Muscle of leg (tissue), 16 donors: ENCODE measurements at places on chromosomes 7 and 10.
A peak's percentile ranks its signal among the peaks of the same experiment; 100 is the strongest.

DNA sequence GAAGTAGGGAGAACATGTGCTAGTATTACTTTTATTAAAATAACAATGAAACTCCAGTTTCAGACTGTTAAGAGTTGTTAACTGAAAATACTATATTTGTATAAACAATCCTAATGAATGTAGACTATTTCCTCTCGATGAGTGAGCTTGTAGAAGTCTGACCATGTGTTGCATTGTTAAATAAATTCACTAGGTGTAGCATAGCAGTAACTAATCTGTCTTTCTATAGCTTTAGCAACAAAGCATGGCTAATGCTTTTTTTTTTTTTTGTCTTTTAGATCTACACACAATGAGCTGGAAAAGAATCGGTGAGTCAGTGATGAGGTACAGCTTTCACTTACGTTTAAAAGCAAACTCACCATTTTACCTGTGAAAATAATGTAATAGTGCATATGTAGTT is 37.1 kb downstream of the MXI1 start:
- no peak for DNase-seq

- DNase-seq, result peak; percentile 42
Observed at GRCh38 chr10:33412653-33413361, 78.3 kb upstream of the NRP1 start.

- peak; percentile 25 for DNase-seq
Observed at GRCh38 chr10:23918090-23918723, 290.7 kb upstream of the KIAA1217 start.

GRCh38 chr7:39271402-39271801 is 293.7 kb downstream of the POU6F2 start:
- DNase-seq, result peak; percentile 76
